Frontal cortex (tissue), 4 donors: ENCODE measurements at places on chromosomes 4 and X. TPM values are rescaled to one million over a fixed set of nuclear protein-coding genes. Genes with fewer than 3 reads are reported as not detected.
A peak's percentile ranks its signal among the peaks of the same experiment; 100 is the strongest.

Gene GSX2
- 3.3 TPM for total RNA-seq

DNA sequence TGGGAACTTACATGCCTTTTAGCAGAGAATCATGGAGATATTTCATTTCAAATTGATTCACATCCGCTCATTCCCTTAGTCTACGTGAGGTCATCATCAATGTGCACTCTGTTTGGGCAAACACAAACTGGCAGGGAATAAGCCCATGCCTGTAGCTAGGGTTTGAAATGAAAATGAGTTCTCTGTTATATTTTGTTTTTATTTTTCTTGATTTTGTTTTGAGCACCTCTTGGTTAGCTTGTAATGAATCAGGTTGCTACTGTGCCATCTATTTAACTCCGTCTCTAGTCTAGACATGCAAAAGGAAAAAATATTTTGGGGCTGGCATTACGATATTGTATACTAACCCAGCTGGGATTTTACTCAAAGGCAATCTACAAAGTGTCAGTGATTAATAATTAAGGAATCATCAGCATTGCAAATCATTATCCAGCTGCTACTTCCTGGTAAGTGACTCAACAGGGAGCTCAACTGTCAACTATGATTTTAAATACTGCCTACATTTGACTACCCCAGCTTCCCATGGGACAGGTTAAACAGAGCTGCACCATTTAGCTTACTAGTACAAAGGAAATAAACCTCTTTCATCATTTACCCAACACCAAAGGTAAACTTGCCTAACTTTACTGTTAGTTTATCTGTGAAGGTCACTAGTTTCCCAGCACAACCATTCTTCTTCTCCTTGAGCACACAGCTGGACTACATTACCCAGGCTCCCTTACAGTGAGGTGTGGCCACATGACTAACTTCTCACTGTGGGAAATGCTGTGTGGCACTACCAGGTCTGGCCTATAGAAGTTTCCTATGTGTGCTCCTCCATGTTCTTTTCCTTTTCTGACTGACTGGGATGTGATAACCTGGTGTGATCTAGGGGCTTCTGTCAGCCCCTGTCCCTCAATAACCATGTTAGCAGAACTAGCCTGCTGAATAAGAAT lies 21.2 kb upstream of the TRPC5OS start:
- no peak for DNase-seq

Gene KLHL4
- 31.4 TPM for total RNA-seq

Gene MEPE
- 1.2 TPM for total RNA-seq

Gene PCDH18
- total RNA-seq = 30.6 TPM

Gene DGAT2L6
- total RNA-seq = not detected

- no peak for DNase-seq
Measured at GRCh38 chr4:39761005-39761667, 63.2 kb downstream of the UBE2K start.

GRCh38 chr4:105236916-105237311 lies 90.2 kb downstream of the TET2 start:
- DNase-seq = no peak

GRCh38 chr4:67545199-67546003 lies at the start of gene CENPC:
CENPC (minus strand) TSS chr4:67545503; CDS start chr4:67545355, 148 bp downstream.
- peak; percentile 80 for DNase-seq
